Posterior cingulate gyrus (tissue), 11 donors: ENCODE measurements at places on chromosomes 12 and 14.

GRCh38 chr12:29281371-29282005 is 99.5 kb downstream of the ERGIC2 start:
- DNase-seq, result no peak

DNA sequence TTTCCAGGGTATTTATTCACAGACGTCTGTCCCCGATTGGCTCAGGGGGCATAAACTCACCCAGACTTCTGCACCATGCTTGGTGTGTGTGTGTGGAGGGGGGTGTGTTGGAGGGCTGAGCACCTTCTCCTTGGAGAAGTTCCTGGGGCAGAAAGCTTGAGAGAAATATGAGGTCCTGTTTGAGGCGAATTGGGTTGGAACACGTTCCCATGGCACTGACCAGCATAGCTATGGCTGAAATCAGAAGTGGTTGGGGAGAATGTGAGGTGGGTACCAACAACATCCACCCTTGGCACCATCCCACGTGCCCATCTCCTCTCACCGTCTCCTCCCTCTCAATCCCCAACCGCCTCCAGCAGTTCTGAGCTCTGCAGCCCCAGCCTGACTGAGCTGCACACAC is 16.0 kb upstream of the GPATCH2L start:
- no peak for DNase-seq

DNA sequence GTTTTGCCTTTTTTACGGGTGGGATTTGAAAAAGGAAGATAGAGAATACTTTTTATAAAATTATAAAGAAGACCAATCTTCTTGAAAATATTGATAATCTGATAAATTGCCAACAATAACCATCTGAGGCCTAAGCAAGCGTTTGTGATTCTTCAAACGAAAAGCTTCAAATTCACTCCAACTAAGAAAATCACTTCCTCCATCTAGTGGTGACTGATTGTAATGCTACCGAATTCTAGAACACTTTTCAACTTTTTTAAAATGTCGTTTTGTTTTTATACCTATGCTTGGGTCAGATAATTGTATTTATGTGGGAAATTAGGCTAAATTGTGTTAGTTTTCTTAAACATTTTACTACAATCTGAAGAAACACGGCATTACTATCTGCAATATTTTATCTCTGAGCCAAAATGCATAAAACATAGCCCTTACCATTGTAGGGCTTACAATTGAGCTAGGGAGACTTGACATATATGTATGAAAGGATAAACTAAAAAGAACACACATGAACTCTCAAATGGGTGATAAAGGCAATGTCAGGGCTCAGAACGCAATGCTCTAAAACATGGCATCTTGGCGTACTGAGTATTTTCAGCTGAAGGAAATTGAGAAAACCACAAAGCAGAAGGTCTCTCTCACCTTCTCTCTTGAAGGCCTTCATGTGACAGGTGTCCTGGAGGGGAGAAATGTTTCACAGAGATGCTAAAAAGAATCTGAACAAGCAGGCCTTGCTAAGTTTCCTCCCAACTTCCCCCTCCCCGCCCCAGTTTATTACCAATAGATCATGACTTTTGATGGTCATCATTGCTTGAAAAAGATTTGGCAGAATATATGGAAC is 36.8 kb upstream of the G2E3 start:
- DNase-seq, result no peak

DNA sequence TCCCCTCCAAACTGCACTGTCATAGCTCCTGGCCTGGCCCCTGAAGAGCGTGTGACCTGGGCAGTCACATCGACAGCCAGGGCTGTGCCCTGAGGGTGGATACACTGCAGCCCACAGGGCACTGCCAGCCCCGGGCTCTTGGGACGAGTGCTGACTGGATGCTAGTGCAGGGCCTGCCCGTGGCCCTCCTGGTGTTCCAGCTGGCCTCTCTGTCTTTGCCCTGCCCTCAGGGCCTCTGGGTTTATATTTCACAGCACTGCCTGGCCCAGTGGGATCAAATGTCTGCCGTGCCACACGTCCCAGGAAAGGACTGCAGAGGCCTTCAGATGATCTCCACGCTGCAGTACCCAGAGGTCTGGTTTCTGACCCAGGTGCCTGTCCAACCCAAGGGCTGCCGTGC is 10.1 kb upstream of the CCDC197 start:
- no peak for DNase-seq

GRCh38 chr12:78928200-78929074 is 63.9 kb downstream of the SYT1 start:
- no peak for DNase-seq

GRCh38 chr12:108700833-108701541 is 30.3 kb downstream of the CORO1C start:
- no peak for DNase-seq

GRCh38 chr14:80942191-80942600 is 658 bp upstream of the CEP128 start:
- DNase-seq, result no peak

- no peak for DNase-seq
These were observed 47.9 kb downstream of the NTF3 start for GRCh38 chr12:5479761-5480160.

DNA sequence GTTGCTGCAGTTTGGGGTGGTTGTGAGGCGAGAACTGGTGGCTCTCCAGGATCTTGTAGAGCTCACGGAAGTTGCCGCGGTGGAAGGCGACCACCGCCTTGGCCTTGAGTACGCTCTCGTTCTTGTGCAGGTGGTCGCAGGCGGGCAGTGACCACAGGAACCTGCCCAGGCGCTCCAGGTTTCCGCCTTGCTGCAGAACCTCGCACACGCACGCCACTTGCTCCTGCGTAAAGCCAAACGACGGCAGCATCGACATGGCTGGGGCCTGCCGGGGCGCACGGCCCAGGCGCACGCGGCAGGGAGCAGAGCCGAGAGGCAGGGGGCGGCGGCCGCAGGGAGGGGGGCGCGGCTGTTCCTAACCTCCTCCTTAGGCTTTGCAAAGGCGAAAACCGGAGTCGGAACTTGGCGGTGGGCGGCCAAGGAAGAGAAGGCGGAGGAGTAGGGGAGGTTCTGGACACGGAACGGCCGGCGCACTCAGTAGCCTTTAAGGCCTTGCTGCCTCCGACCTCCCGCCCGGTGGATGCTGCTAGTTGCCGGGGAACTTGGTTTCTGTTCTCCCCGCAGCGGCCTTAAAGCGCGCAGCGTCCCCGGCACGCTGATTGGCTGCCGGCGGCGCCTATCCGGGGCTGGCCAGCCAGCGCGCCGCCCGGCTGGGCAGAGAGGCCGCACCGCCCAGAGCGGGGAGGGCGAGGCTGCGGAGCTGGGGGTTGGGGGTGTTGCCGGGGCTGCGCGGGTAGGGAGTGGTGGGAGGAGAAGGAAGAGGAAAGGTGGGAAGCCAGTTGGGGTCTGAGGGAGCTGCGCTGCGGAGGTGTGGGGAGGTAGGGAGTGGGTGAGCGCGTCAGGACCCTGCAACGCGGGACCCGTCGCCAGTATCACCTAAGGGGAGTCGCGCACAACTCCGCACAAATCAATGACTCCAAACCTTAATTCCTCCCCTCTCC is at the start of gene SIX1:
SIX1 (minus strand) TSS at position 544 of the 941 bp plus-strand sequence; CDS start at position 256, 288 bp downstream.
- DNase-seq, result no peak

GRCh38 chr12:92546635-92547348 is 156.0 kb upstream of the PLEKHG7 start:
- DNase-seq, result no peak

DNA sequence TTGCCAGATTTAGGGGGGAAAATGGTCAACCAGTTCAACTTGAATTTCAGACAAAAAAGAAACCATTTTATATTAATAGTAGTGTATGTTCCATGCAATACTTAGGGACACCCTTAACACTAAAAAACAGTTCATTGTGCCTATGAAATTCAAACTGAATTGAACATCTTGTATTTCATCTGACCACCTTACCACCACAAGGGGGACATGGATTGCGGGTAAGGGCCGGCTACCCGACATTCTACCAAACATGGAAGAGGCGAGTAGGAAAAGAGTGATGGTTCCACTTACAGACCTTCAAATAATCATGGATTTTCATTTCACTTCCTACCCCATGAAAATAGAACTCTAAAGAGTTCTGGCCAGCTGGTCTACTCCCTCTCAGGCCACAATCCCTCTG is 10.3 kb upstream of the STK38L start:
- no peak for DNase-seq

- DNase-seq, result no peak
These were observed 25.9 kb upstream of the BDKRB2 start for GRCh38 chr14:96178461-96179321.

DNA sequence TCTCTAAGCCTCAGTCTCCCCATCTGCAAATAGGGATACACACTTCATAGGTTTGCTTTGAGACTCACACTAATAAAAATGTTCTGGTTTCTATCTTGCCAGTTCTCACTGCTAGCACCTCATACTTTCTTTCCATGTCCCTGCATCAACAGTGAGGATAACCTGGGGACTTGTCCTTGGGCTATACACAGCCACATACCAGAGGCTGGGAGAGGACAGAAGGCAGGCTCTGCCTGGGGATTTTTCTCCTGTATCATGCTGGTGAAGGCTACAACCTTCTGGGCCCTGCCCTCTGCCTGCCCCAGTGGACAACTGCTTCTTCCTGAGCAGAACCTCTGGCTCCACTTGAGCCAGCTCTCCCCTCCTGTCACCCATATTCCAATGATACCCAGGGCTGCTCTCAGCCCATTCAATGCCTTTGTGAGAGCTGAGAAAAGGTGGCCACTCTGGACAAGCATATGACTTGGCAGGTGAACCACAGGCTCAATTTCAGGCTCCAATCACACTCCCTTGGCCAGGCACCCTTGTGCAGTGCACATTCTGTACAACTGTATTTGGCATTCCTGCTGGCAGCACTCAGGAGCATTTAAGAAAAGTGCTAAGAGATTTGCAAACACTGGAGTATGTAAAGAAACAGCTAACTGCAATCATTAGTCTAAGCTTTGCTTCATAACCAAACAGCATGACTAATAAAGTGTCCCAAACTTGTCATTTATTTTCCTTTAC is 135.8 kb upstream of the VRK1 start:
- DNase-seq, result no peak

DNA sequence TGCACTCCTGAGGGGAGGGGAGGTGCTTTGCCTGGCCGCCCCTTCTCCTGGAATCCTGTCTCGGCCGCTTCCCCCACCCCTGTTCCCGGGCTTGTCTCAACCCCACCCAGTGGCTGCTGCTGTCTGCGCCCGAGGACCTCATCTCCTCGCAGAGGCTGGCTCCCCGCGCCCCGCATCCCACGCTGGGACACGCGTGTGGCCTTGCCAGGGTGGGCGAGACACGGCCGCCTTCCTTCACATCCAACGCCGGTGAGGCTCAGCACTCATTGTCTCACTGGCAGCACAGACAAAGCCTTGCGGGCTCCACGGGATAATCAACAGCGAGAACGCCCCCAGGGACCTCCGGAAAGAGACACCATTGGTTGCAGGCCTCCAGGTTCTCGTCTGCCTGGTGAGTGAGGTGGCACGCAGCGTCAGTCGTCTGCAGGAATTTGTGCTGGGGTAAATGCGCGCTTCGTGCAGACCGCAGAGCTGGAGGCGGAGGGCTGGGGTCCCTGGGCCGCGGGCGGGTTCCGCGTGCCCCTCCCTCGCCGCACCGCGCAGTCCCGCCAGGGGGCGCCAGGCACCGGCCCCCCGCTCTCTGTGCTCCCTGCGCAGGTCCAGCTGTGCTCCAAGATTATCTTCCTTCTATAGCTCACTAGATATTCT is 26.8 kb downstream of the CCDC177 start:
- peak; percentile 94 for DNase-seq
